A549 treated with ZK216348 at 1 μM for 4 hours (cell line): ENCODE measurements at places on chromosomes 3 and 15. TPM values are rescaled to one million over a fixed set of nuclear protein-coding genes. Genes with fewer than 3 reads are reported as not detected.

Gene FHIT
- 0.31 to 3.1 TPM (median 0.54 TPM) in 5 replicates for total RNA-seq

Gene CCDC32
- 14.5 to 27.4 TPM (median 16.9 TPM) in 5 replicates for total RNA-seq

Gene GREM1
- 5.8 to 14.1 TPM (median 7.6 TPM) in 5 replicates for total RNA-seq

Gene SAXO2
- total RNA-seq, result 1.5 to 5.0 TPM (median 1.7 TPM) in 5 replicates

Gene MNS1
- 2.0 to 5.1 TPM (median 3.5 TPM) in 5 replicates for total RNA-seq

Gene TRPM7
- total RNA-seq, result 17.1 to 25.5 TPM (median 24.9 TPM) in 5 replicates

Gene CTSH
- total RNA-seq, result 42.2 to 52.4 TPM (median 47.0 TPM) in 5 replicates

Gene STAC
- total RNA-seq, result 2.3 to 3.0 TPM (median 2.7 TPM) in 5 replicates

Gene BRK1
- 168 to 188 TPM (median 174 TPM) in 5 replicates for total RNA-seq

Gene MYZAP
- total RNA-seq, result 0.66 to 0.98 TPM (median 0.87 TPM) in 5 replicates

Gene TM2D3
- 22.6 to 31.5 TPM (median 29.3 TPM) in 5 replicates for total RNA-seq

Gene GOLGA8K
- 0.34 to 1.1 TPM (median 0.85 TPM) in 5 replicates for total RNA-seq

Gene CYP1A1
- total RNA-seq, result 1.4 to 2.1 TPM (median 1.8 TPM) in 5 replicates

Gene FAM81A
- total RNA-seq, result 10.6 to 14.8 TPM (median 12.0 TPM) in 5 replicates

Gene REC114
- total RNA-seq, result not detected in 5 replicates

Gene NMD3
- total RNA-seq, result 43.5 to 59.5 TPM (median 48.2 TPM) in 5 replicates

Gene SI
- not detected in 5 replicates for total RNA-seq

Gene MYRIP
- total RNA-seq, result not detected in 5 replicates

Gene PPP1R14D
- 0.24 to 0.41 TPM in 2 of 5 replicates, not detected in the others for total RNA-seq

Gene CPEB1
- 2.8 to 3.9 TPM (median 3.0 TPM) in 5 replicates for total RNA-seq

Gene PTX3
- 0.61 to 1.2 TPM (median 1.0 TPM) in 5 replicates for total RNA-seq

Gene LRRN1
- not detected in 5 replicates for total RNA-seq

Gene UPK1B
- total RNA-seq, result 8.1 to 16.0 TPM (median 13.6 TPM) in 5 replicates

Gene ESYT3
- total RNA-seq, result 0.54 to 0.84 TPM (median 0.65 TPM) in 5 replicates

Gene NR1I2
- not detected in 5 replicates for total RNA-seq

Gene CELSR3
- total RNA-seq, result 2.5 to 5.7 TPM (median 5.1 TPM) in 5 replicates

Gene CEP97
- 2.8 to 6.6 TPM (median 5.9 TPM) in 5 replicates for total RNA-seq

Gene RRP9
- 27.8 to 50.3 TPM (median 47.9 TPM) in 5 replicates for total RNA-seq

Gene TM4SF4
- 31.8 to 40.4 TPM (median 35.0 TPM) in 5 replicates for total RNA-seq

Gene ACSBG1
- total RNA-seq, result 0.09 to 0.51 TPM (median 0.39 TPM) in 5 replicates

Gene CCR9
- total RNA-seq, result not detected in 5 replicates

Gene FETUB
- 0.14 to 0.34 TPM (median 0.28 TPM) in 3 of 5 replicates, not detected in the others for total RNA-seq

Gene OCA2
- 0.11 to 0.34 TPM (median 0.15 TPM) in 5 replicates for total RNA-seq

Gene NR2E3
- 0.20 to 0.23 TPM in 2 of 5 replicates, not detected in the others for total RNA-seq

Gene MYO5A
- total RNA-seq, result 21.7 to 31.6 TPM (median 30.4 TPM) in 5 replicates

Gene OR5K2
- total RNA-seq, result not detected in 5 replicates

Gene MEGF11
- total RNA-seq, result 0.18 to 0.86 TPM (median 0.44 TPM) in 5 replicates

Gene ACKR4
- total RNA-seq, result not detected in 5 replicates

Gene CHRNB4
- 0.39 to 1.8 TPM (median 0.80 TPM) in 5 replicates for total RNA-seq

Gene PRKCD
- total RNA-seq, result 24.2 to 39.1 TPM (median 34.7 TPM) in 5 replicates

Gene VEPH1
- total RNA-seq, result 0.27 to 0.44 TPM in 2 of 5 replicates, not detected in the others

Gene MESP2
- 0.44 to 0.95 TPM (median 0.65 TPM) in 4 of 5 replicates, not detected in the other for total RNA-seq

Gene TMCO5A
- not detected in 5 replicates for total RNA-seq

Gene MAGEL2
- total RNA-seq, result not detected in 5 replicates

Gene CAMK2N2
- total RNA-seq, result 0.60 to 2.0 TPM (median 1.3 TPM) in 5 replicates

Gene GNAT1
- total RNA-seq, result 0.07 TPM in 1 of 5 replicates, not detected in the others

Gene KBTBD13
- not detected in 5 replicates for total RNA-seq

Gene ARHGEF3
- 6.2 to 9.9 TPM (median 8.5 TPM) in 5 replicates for total RNA-seq

Gene FMN1
- 0.20 to 0.77 TPM (median 0.28 TPM) in 5 replicates for total RNA-seq

Gene ABI3BP
- 0.98 to 1.8 TPM (median 1.6 TPM) in 5 replicates for total RNA-seq

Gene GALNT15
- 0.04 to 0.21 TPM (median 0.19 TPM) in 3 of 5 replicates, not detected in the others for total RNA-seq

Gene CEP152
- 2.5 to 11.5 TPM (median 4.2 TPM) in 5 replicates for total RNA-seq
